ENCODE measurements at places on chromosomes 1 and 21. TPM values are rescaled to one million over a fixed set of nuclear protein-coding genes. Genes with fewer than 3 reads are reported as not detected.

Gene S1PR1
- 54.2 TPM for total RNA-seq

Gene CHODL
- total RNA-seq: 0.45 TPM

Gene OR2T10
- total RNA-seq: not detected

Gene BLACAT1
- not detected for total RNA-seq

- no peak for DNase-seq
Observed at GRCh38 chr1:64082459-64082858, 121.0 kb upstream of the UBE2U start.

DNA sequence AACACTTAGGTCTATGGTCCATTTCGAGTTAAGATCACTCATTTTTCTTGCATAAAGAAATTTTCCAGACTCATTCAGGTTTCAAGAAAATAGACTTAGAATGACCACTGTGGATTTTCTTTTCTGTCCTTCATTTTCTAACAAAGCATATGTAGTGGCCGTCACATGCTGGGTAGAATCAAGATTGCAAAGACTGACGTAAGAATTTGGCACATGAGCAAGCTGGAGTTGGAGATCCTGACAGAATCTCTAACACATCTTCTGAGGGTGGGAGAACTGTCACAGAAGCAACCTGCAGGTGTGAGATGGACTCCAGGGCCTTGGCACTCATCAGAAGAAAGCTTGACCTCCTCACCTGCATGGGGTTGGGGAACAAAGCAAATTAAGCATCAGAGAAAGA is 28.6 kb downstream of the KIF26B start:
- no peak for DNase-seq

GRCh38 chr1:46401964-46402626 is 8.0 kb downstream of the FAAH start:
- peak; percentile 63 for DNase-seq

- no peak for DNase-seq
Observed at GRCh38 chr1:234256359-234256758, 116.9 kb upstream of the COA6 start.
